D341Med (cell line): ENCODE measurements at places on chromosomes 4 and X.

DNA sequence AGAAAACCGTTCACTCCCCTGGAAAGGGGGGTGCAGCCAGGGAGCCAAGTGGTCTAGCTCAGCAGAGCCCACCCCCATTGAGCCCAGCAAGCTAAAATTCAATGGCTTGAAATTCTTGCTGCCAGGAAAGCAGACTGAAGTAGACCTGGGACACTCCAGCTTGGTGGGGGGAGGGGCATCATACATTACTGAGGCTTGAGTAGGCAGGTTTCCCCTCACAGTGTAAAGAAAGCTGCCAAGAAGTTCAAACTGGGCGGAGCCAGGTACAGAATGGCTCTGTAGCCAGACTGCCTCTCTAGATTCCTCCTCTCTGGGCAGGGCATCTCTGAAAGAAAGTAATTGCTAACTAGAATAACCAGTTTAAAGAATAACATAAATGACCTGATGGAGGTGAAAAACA is 372.3 kb upstream of the F9 start:
- no peak for DNase-seq

DNA sequence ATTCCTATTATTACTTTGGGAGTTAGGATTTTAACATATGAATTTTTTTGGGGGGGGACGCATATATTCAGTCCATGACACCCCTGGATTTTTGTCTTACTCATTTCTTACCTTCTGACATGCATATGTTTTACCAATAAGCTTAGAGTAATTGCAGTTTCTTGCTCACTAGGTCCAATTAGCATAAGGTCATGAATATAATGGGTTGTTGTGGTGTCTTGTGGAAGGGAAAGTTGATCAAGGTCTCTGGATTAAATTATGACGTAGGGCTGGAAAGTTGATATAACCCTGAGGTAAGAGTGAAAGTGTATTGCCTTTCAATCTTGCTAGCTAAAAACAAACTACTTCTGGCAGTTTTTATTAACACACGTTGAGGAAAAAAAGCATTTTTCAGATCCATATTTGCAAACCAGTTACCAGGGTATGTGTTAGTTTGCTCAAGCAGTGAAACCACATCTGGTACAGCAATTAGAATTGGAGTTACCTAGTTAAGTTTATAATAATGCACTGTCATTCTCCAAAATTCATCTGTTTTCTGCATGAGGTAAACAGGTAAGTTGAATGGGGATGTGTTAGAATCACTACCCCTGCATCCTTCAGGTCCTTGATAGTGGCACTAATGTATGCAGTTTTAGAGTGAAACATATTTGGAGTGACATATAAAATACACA is 32.0 kb downstream of the STIM2 start:
- no peak for DNase-seq

GRCh38 chr4:65302145-65302544 is 368.1 kb downstream of the EPHA5 start:
- no peak for DNase-seq

GRCh38 chrX:78102091-78102490 is 2.0 kb upstream of the PGK1 start:
- DNase-seq: no peak

GRCh38 chrX:93468075-93468474 is 205.3 kb downstream of the NAP1L3 start:
- DNase-seq: no peak

DNA sequence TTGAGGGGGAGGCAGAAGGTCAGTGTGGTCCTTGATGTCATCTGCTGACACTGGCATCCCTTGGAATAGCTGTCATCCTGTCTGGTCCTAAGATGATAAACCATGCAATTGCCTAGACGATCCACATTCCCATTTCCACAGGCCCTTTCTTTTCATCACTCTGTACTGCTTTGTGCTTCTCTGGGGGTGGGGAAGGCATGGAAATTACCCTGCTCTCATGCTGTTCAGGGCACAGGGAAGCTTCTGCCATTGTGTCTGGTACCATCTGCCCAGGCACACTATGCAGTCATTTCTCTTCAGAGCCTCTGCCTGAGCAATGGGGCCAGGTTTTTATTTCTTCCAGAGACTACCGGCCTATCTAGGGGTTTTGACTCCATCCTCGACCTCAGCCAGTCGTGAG is 49.7 kb upstream of the ELOVL6 start:
- no peak for DNase-seq

DNA sequence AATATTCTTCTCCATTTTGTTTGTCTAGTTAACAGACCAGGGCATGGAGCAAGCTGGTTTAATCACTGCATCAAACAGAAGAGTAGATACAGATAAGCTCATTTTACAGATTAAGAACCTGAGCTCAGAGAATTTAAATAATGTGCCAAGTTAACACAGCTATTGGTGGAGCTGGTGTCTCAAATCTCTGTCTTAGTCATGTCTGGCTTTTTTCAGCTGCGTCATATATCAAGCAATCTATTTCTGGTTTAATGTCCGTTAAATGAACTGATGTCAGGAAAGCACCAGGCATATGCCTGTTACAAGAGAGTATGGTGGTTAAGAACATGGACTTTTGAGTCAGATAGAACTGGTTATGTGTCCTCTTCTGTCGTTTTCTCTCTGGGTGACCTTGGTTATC is 79.8 kb upstream of the ADGRA3 start:
- no peak for DNase-seq

DNA sequence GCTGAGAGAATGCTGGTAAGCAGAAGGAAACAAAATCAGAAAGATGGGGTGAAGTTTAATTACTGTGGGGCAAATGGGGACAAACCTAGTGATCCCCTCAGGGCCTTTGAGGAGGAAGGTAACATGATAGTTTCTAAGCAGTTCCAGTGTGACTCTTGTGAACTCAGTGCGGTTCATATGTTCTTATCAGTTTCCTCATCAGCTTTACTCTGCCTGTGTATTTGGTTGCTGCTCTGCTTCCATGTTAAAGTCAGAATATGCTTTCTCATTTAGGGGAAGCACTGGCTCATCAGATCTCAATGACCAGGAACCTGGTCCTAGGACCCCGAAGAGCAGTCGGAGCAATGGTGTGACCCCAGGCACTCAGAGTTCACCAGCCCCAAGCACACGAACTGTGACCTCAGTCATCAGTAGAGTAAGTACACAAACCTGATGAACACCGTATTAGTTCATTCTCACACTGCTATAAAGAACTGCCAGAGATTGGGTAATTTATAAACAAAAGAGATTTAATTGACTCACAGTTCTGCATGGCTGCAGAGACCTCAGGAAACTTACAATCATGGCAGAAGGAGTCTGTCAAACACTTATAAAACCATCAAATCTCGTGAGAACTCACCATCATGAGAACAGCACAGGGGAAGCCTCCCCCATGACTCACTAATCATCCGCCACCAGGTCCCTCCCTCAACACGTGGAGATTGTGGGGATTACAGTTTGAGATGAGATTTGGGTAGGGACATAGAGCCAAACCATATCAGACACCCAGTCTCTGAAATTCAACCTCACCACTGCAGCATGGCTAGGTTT is 83.0 kb downstream of the SYTL5 start:
- DNase-seq: no peak

GRCh38 chrX:11172415-11172814 is 61.3 kb downstream of the HCCS start:
- no peak for DNase-seq

- no peak for DNase-seq
Measured at GRCh38 chr4:112516066-112516470, at the start of gene NEUROG2. NEUROG2 (minus strand) TSS chr4:112516180; CDS start chr4:112515475, 705 bp downstream.

DNA sequence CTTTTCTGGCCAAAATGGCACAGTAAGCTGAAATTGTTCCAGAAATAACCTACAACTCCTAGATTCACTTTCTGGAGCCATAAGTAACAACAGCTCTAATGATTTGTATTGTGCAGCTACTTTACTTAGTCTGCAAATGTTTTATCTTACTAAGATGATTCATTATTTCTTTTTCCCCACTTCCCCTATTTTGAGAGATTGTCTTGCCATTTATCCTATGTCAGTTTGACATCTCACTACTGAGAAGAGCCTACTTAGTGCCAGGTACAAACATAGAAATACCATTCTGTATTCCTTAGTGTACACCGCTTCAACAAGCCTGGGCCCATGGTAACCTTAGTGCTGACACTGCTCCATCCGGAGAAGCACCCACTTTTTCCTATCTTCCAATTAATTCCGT is 13.8 kb upstream of the STK26 start:
- DNase-seq: no peak

DNA sequence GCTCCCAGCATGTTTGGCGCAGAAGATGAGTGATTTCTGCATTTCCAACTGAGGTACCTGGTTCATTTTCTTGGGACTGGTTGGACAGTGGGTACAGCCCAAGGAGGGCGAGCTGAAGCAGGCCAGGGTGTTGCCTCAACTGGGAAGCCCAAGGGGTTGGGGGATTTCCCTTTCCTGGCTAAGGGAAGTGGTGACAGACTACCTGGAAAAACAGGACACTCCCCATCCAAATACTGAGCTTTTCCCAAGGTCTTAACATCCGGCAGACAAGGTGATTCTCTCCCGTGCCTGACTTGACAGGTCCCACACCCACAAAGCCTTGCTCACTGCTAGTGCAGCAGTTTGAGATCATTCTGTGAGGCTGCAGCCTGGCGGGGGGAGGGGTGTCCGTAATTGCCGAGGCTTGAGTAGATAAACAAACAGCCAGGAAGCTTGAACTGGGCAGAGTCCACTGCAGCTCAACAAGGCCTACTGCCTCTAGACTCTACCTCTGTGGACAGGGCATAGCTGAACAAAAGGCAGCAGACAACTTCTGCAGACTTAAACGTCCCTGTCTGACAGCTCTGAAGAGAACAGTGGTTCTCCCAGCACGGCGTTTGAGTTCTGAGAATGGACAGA is 307.7 kb upstream of the ARSJ start:
- DNase-seq: no peak

DNA sequence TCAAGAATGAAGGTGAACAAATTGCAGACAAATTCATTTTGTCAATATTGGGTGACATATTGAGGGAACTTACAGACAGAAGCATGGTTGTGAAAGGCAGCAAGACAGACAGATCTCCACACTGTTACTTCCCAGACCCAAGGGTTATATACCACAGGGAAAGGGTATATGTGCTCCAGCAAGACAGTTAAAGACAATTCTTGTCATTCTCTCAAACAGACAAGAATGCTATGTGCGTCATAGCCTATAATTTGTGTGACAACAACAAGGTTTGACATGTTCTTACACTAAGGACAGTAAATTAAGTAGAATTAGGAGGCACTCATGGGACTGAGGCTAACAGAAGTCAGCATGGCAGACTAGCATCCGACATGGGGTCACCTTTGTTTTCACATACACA is 214.3 kb downstream of the INPP4B start:
- no peak for DNase-seq

- no peak for DNase-seq
Measured at GRCh38 chr4:169079942-169080827, 70.1 kb upstream of the CBR4 start.

DNA sequence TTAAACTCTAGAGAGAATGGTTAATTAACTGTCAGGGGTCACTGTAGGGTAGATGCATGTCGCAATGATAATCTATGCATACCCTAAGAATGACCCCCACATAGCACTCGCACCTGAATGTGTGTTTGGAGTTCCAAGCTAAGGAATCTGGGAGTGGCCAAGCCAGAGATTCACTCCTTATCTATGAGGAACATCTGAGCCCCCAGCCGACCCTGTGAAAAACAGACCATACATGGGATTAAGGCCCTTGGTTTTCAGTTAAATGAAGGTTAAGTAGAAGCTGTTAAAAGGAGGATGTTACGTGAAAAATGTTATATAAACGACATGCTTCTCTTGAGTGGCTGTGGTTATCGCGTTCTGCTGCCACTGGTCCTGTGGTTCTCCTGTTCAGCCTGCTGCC is 147.2 kb downstream of the RELL1 start:
- no peak for DNase-seq

DNA sequence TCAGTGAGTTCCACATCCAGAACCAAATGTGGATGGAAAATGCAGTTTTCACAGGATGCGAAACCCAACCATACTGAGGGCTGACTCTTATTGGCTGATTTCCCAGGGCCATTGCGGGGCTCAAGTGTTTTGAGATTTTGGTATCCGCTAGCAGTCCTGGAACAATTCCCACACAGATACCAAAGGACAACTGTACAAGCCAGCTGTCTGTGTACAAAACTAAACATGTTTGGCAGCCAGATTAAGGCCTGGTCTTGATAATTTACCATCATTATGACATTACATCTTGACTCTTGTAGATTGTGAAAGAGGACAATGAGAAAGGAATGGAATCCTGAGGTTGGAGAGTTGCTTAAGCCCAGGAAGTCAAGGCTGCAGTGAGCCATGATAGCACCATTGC is 121.9 kb downstream of the DKK2 start:
- no peak for DNase-seq

GRCh38 chrX:12137951-12138360 is 317 bp upstream of the FRMPD4 start:
- peak; percentile 20 for DNase-seq

- no peak for DNase-seq
Measured at GRCh38 chr4:53775381-53775780, 184.1 kb upstream of the LNX1 start.

DNA sequence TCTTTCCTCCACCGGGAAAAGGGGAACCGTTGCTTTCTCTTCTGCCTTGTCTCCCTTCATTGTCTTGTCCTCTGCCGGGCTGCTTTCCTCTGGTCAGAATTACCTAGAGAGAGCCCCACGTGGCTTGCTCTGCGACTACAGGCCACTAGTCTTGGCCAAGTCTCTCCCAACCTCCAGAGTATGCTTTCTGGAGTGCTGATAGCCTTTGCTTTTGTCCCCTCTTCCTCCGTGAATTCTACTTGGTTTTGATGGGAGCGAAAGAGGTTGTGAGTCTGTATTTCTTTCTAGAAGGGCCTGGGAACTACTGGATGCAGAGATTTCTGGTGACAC is 5.3 kb upstream of the POU4F2 start:
- no peak for DNase-seq

DNA sequence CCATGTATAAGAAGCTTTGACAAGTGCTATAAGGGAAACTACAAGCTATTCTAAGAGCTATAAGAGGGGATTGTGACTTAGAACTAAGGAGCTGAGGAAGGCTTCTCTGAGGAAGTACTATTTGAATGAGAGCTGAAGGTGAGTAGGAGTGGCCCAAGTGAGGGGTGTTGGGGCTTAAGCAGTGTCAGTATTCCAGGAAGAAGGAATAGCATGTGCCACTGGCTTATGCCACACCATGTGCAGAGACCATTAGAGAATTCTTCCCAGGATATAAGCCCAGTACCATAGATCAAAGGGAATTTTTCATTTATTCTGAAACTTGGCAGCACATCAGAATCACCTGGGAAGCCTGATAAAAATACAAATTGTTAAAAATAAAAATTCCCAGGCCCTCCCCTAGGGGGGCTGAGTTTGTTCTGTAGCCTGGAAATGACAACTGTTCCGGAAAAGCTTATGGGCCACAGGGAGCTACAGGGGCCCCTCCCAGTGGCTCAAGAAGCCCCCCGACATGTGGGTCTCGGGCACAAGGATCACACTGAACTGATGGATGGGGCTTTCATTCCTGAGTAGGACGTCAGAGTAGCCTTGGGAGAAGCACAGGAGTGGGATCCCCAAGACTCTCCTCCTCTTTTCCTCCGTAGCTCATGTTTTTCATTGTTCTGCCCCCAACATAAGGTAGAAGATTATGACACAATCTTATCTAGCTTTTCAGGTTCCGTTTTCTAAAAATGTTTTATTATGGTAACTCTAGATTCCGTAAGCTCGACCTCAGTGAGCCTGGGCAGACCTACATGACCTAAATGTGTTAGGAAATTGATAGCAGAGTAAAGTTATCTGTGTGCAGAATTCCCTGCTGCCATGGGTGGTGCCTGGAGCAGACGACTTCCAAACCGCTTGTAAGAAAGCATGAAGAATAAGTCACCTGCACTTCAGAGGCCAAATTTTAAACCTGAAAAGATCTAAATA is 119.3 kb downstream of the AFF1 start:
- DNase-seq: peak; percentile 38

GRCh38 chr4:148075438-148075837 is 343.6 kb downstream of the ARHGAP10 start:
- no peak for DNase-seq

GRCh38 chrX:112839856-112840255 is 775 bp downstream of the AMOT start:
- DNase-seq: no peak
